ENCODE measurements at places on chromosomes 13 and 19. TPM values are rescaled to one million over a fixed set of nuclear protein-coding genes. Genes with fewer than 3 reads are reported as not detected.
A peak's percentile ranks its signal among the peaks of the same experiment; 100 is the strongest.

- DNase-seq = peak; percentile 18
- H3K4me3 ChIP-seq = no peak overlapping the region
- H3K4me1 ChIP-seq = peaks cover 4% of the 10 kb centered on the region
- no peak overlapping the region for H3K27ac ChIP-seq
- peaks cover 2% of the 10 kb centered on the region for H3K27me3 ChIP-seq
- H3K36me3 ChIP-seq = no peaks in the 10 kb centered on the region
Observed at GRCh38 chr19:16319481-16319880, 5.1 kb upstream of the KLF2 start.

DNA sequence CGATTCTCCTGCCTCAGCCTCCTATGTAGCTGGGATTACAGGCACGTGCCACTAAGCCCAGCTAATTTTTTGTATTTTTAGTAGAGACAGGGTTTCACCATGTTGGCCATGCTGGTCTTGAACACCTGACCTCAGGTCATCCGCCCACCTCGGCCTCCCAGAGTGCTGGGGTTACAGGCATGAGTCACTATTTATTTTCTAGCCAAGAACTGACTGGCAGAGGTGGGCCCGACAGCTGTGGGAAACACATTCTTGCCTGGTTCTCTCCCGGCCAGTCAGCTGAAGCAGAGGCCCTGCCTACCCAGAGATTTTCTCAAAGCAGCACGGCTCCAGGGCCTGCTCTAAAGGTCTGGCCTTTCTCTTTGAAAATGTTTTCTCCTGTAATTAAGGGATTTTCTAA, 108.0 kb downstream of the KCTD15 start:
- H3K36me3 ChIP-seq = peaks cover 1% of the 10 kb centered on the region
- H3K27me3 ChIP-seq = peaks cover 55% of the 10 kb centered on the region
- peaks cover 5% of the 10 kb centered on the region for H3K4me1 ChIP-seq
- H3K27ac ChIP-seq = no peak overlapping the region

- no peak for DNase-seq
- H3K27ac ChIP-seq = no peak overlapping the region
- no peaks in the 10 kb centered on the region for H3K36me3 ChIP-seq
- no peak overlapping the region for H3K4me3 ChIP-seq
Observed at GRCh38 chr19:45953676-45954075, 20.0 kb downstream of the NOVA2 start.

DNA sequence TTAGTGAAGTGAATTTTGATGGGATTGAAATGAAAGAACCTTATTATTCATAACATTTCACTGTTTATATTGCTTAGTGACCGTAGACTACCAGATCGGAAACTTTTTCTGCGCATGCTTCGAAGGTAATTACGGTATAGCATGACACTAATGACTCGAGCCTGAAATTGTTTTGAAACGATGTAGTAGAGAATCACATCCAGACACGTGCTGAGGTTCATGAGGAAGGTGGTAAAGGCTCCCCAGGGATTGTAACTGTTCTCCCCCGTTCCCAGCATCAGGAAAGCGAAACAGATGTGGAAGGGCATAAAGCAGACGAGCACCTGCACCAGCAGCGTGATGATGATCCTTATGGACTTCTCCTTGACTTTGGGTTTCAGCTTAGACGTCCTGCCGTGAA, 3.3 kb downstream of the GPR18 start:
- peak overlapping the region; percentile 5 for H3K4me3 ChIP-seq
- peaks cover 42% of the 10 kb centered on the region for H3K36me3 ChIP-seq
- DNase-seq = no peak

The C19orf33 gene
- not detected for total RNA-seq

Data from activated CD4-positive, alpha-beta memory T cell treated with anti-CD3 and anti-CD28 coated beads for 36 hours (primary cell).